Activated CD8-positive, alpha-beta memory T cell treated with anti-CD3 and anti-CD28 coated beads for 1 hour (primary cell): ENCODE measurements at places on chromosomes 2 and 18.

GRCh38 chr2:204201507-204201906, 264.9 kb downstream of the ICOS start:
- DNase-seq: no peak

DNA sequence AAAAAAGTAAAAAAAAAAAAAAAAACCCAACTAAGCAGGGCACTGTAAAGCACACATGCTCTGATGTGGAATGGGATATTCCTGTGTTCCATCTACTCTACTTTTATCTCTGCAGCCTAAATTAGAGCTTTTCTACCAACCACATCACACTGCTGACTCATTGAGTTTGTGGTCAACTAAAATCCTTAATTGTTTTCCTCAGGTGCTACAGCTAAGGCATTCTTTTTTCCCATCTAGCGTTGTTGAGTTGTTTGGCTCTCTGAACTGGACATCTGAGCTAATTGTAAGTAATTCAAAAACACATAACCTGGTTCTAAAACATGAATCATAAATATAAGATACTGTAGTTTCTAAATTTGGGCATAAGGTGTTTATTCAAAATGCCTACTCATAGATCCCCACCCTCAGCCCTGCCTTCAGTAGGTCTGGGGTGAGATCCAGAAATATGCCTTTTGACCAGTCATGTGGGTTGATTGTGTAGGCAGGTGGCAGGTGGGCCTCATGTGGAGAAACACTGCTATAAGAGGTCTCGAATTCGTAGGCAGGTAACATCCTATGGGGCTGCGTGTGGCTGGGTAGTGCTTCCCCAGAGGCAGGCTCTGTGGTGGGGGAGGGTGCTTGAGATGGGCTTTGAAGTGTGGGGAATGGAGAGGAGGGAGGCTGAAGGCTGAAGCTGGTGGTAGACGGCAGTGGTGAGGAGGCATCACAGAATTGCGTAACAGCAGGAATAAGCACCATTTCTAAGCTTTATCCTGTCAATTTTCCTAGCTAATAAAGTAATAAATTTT, 27.2 kb downstream of the ANKRD29 start:
- no peak for DNase-seq

- no peak for DNase-seq
These were observed 4.3 kb downstream of the THAP4 start for GRCh38 chr2:241632478-241633325.

DNA sequence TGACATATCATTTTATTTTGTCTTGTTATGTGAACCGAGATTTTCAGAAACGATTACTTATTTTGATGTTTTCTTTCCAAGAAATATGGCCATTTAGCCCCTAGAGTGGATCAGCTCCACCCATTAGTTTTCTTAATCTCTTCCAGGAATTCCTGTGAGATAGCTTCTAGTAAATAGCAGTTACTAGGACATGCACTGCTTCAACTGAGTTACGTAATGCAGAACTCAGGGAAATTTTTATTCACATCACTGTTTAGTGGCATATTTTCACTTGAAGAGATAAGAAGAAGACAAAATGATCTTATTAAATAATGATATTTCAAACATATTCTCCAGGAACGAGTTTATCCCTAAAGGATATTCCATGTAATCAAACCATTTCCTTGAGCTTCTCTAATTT, 573.5 kb upstream of the CNTNAP5 start:
- DNase-seq: no peak

DNA sequence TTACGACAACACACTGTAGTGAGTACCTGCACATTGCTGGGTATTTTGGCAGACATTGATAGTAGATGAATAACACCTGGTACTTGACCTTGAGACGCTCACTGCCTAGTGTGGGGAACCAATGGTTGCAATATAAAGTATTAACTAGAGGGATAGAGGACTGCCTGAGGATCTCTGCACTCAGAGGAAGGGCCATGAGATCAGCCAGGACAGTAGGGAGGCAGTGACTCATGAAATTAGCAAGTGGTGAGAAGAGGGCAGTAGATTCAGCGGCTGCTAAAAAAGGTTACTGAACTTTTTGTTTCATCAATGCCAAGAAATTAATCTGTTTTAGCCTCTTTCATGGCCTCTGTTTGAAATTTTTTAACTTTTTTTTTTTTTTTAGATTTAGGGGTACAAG, 250.8 kb upstream of the TCF4 start:
- DNase-seq: no peak

- DNase-seq: no peak
These were observed 213.4 kb upstream of the REG3G start for GRCh38 chr2:78811955-78812610.

DNA sequence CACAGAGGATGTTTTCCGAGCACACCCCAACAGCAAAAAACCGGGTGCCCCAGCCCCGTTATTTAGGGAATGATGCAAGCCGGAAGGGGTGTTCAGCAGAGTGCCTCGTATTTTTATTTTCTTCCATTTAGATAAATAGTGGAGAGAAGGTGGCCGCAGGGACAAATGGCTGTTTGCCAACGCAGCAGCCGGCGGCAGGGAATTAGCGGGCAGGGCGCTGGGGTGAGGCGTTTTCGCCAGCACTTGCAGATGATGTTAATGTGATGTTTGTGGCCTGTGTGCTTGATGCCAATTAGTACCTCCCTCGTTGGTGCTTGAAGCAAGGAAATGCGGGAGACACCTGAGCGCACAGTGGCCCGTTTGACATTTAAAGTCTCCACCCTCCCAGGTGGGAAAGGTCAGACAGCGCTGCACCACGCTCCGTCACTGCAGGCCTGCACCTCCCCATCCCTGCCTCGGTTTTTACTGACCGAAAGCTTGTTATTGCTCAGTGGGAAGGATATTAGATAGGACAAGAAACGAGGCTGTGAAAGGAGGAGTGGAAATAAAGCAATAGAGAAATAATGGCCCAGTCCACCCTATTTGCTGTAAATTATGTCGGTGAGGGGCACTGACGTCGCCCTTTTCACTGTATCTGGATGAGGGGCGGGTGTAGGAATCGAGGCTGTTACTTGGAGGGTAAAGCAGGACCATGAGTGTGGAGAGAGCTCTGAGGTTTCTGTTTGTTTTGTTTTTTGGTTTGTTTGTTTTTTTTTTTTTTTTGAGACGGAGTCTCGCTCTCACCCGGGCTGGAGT, 39.1 kb downstream of the NFATC1 start:
- DNase-seq: no peak

DNA sequence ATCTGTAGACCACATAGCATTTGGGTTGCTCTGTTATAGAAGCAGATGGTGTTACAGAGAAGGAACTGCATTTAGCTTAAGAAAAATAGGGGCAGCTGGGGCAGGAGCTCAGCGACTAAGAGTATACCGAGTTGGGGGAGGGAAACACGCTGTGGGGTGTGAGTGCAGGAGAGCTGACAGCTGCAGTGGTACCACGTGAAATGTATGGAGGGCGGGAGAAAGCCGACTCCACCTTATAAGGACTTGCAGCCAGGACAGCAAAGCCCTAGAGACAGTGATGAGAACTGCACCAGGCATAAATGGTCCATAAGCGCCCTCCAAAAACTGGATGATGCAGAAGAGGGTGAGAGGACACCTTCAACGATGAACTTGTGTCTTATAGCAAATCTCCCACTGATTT, 237.6 kb downstream of the PRKCE start:
- DNase-seq: no peak

DNA sequence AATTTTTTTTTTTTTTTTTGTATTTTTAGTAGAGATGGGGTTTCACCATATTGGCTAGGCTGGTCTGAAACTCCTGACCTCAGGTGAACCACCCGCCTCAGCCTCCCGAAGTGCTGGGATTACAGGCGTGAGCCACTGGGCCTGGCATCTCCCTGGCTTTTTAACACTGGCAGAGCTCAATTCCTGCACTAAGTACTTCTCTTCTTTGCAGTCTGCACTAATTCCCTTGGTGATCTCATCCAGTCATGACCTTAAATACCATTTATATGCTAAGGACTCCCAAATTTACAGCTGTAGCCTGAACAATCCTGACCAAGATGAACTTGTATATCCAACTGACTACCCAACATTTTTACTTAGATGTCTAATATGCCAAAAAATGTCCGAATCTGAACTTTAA, 10.2 kb downstream of the PREPL start:
- DNase-seq: no peak
